ENCODE measurements at places on chromosomes 16 and 17.

- no peak for DNase-seq
Observed at GRCh38 chr17:76753061-76753961, 15.4 kb downstream of the MFSD11 start.

GRCh38 chr17:17849147-17849820 lies 12.5 kb upstream of the SREBF1 start:
- peak; percentile 90 for DNase-seq

DNA sequence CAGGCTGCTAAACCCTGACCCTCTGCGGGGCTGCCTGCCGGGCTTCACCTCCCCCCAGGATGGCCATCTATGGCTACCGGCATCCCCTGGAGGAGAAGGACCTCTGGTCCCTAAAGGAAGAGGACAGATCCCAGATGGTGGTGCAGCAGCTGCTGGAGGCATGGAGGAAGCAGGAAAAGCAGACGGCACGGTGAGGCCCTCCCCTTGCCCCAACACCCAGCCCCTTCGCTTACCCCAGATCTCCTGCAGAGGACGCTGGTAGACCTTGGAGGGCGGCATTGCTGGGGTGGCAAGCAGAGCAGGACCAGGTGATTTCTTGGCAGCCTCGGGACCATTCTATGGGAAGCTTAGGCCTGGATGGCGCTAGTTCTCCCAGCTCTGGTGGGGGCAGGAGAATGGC lies 24.5 kb downstream of the ABCC3 start:
- DNase-seq: no peak

DNA sequence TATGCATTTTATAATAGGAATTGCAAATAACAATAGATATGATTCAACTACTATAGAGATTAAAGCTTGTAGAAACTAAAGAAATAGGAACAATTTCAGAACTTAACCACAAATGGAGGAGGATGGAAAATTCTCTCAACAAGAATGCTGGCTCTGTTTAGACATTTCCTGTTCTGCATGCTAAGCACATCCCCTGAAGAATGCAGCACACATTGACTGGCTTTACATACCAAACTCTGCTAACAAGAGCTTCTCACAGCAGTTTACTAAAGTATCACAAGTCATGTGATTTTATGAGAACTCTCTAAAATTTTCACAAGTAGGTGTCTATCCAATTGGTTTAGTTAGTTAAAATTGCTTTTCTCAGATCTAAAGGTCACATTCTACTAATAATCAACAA lies 85.2 kb downstream of the SPAG9 start:
- DNase-seq: peak; percentile 31

- no peak for DNase-seq
Observed at GRCh38 chr16:84992717-84993075, 18.6 kb downstream of the ZDHHC7 start.

DNA sequence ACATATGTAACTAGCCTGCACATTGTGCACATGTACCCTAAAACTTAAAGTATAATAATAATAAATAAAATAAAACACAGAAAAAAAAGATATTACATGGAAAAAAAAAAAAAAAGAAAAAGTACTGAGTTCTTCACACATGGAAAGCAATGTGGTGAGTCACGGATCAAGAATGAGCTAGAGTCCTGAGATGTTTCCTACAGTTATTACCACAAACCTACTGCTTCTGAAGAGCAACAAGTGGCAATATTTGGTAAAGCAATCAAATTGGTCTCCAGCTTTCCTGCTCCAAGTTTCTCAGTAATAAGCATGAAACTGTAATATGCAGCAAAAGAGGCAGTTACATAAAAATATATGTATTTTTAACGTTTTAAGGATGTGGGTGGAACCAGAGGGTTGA lies 223.3 kb upstream of the SALL1 start:
- no peak for DNase-seq

DNA sequence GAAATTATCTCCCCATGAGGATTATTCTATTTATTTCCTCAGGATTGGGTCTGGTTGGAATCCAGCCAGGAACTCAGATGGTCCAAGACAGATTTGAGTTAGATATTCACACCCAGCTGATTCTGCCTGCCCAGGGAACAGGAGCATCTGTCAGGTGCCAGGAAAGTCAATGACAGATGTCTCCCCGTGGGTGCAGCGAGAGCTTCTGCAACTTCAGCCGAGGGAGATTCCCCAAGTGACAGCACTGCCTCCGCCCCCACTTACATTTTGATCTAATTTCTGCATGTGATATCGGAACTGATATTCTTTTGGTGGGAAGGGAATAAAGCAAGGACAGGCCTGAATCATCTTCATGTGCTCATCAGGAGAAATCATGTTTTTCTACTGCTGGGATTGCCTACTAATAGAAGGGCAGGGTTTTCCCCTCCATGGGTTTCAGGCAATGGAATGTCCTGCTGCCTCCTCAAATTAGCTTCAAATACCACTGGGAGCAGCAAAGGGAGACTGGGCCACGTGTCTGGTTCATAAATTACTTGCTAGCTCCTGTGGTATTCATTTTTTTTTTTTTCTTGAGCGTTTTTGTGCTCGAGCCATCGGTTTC lies 15.7 kb upstream of the DHX8 start:
- DNase-seq: no peak

DNA sequence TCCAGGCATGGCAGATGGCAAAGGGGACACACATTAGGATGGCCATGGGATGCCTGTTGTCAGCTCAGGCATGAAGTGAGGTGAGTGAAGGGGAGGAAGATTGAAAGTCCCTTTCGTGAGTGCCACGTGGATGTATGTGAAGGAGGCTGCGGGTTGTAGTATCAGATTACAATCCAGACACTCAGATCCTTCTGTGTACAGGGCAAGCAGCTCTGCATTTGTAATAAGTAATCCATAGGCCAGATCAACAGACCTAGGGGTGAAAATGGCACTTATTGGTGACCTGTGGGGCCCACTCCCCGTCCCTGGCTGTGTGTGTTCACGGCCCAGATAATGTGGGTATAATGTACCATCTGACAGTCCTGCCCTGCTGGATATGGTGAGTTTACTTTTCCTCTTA lies 159.5 kb downstream of the DNAH9 start:
- no peak for DNase-seq

DNA sequence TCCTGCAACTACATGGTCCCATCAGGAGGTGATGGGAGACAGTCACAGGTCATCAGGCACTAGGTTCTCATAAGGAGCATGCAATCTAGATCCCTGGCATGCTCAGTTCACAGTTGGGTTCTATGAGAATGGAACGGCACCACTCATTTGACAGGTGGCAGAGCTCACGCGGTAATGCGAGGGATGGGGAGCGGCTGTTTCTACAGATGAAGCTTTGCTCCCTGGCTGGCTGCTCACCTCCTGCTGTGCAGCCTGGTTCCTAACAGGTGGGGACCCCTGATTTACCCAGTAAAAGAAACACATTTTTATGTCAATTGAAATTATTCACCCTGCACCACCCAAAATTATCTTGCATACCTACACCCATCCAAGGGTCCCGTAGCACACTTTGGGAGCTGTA lies 42.7 kb upstream of the ZNHIT3 start:
- no peak for DNase-seq

- DNase-seq: peak; percentile 42
Observed at GRCh38 chr16:87324411-87325275, 7.5 kb upstream of the C16orf95 start.

DNA sequence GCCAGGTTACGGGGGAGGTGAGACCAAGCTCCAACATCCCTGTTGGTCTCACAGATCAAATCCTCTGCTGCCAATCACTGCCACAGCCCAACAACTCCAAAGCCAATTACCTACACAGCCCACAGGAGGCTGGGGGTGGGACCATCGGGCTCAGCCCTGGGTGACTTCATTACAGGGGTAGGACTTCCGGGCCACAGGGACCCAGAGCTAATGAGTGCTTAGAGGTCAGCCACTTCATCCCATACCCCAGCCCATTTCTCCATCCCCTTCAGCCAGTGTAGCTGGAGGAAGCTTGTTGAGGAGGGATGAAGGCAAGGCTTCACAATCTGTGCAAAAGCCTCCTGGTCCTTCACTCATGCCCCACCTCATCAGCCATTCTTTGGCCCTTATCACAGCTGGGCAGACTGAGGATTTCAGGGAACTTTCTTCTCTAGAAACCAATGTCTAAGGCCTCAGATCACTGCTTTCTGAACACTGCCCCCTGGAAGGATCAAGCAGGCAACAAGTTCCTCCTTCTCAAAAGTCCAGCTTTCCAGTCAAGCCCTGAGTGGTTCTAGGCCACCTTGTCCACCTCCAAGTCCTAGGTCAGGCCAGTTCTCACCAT lies 5.8 kb downstream of the FOXN1 start:
- no peak for DNase-seq

GRCh38 chr17:83074486-83075223 lies 4.8 kb upstream of the METRNL start:
- DNase-seq: no peak

DNA sequence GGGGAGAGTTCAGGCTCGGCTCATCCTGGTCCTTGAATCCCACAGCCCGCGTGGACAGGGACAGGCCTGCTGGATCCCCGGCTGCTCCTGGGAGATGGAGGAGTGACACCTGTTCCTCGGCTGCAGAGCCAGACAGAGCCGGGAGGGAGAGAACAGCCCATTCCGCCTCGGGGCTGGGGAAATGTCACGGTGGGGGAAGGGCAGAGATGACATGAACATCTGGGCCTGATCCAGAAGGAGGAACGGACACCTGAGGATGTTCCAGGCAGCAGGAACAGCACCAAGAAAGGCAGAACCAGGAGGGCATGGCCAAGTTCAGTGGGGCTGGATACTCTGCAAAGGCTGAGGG lies 2.1 kb downstream of the ZNF764 start:
- DNase-seq: no peak

GRCh38 chr16:76797457-76797856 lies 393.5 kb upstream of the MON1B start:
- no peak for DNase-seq

GRCh38 chr16:64830653-64831052 lies 291.2 kb downstream of the CDH11 start:
- DNase-seq: no peak

DNA sequence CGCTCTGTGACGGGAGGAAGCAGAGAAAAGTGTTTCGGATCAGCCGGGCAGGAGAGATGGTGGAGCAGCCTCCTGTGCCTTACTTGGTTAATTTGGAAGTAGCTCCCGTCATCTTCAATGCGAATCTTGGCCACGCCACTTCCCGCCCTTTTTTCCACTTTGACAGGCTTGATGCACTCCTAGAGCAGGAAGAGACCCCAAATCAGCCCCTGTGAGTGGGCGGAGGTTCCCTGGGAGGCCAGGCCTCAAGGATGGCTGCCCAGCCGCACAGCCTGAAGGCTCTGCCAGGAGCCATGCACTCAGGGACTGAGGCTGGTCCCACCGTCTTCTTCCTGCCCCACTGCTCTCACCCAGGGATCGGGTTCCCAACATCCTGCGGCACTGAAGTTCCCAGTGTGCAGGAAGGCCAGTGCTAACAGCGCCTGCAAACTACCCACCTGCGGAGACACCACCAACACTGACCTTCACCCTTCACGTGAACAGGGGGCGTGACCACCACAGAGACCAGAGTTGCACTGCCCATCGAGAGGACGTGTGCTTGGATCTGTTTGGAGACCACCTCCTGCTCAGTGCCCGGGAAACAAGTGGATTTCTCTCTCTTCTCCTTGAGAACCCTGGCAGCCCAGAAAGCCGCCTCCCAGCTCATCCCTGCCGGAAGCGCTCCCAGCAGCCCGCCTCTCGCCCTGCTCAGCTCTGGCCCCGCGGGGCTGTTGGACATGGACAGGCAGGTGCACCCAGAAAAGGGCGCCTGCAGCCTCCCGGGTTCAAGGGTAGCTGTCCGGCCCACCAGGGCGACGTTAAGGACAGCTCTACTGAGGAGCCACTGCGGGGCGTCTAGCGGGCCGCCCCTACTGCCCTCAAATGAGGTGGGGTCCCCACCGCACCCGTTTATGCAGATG lies 988 bp downstream of the CIAO3 start:
- DNase-seq: no peak

- DNase-seq: no peak
Observed at GRCh38 chr16:52546291-52547003, 496 bp downstream of the TOX3 start.

DNA sequence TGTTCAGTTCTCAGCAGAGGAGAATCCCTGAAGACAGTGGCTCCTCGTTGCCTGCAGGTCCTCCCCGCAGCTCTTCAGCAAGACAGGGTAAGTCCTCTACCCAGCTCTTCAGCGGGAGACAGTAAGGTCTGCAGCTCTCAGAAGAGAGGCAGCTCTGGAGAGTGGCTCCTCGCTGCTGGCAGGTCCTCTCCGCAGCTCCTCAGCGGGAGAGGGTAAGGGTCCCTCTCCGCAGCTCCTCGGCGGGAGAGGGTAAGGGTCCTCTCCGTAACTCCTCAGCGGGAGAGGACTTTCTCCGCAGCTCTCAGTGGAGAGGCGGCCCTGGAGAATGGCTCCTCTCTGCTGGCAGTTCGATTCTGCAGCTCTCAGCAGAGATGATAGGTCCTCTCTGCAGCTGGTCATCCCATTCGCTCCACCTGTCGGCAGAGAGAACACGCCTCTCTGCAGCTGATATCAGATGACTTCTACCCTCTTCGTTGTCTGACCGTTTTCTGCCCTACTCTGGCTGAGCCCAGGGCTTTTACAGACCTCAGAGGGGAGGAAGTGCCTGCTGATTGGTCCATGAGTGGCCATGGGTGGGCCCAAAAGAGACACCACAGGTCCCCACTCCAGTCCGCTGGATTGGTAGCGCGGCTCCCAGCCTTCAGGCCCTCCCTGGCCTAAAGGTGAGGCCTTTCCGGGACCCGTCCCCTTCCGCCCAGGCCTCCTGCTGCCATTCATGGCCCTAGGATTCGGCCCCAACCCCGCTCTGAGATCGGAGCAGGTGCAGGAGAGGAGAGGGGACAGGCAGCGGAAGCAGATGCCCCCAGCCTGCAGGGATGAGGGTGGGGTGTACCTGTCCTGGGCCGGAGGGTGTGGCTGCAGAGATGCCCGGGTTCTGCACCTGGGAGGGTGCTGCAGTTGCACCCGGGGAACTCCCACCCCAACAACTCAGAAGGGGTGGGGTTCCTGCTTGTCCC lies 11.9 kb upstream of the SHCBP1 start:
- no peak for DNase-seq

GRCh38 chr17:43217614-43218087 lies 6.0 kb downstream of the TMEM106A start:
- no peak for DNase-seq

- DNase-seq: peak; percentile 76
Observed at GRCh38 chr17:8997994-8998628, 23.2 kb upstream of the NTN1 start.

GRCh38 chr17:30093463-30094147 lies 23.0 kb upstream of the NSRP1 start:
- DNase-seq: peak; percentile 93

- no peak for DNase-seq
Observed at GRCh38 chr16:14097182-14097959, 26.3 kb downstream of the MRTFB start.
